Activated CD8-positive, alpha-beta memory T cell treated with anti-CD3 and anti-CD28 coated beads for 4 hours (primary cell): ENCODE measurements at places on chromosomes 16 and 17.

- DNase-seq: no peak
Measured at GRCh38 chr17:60314423-60314822, 77.5 kb downstream of the USP32 start.

GRCh38 chr17:77107506-77108433, 33.0 kb upstream of the SEC14L1 start:
- peak; percentile 62 for DNase-seq

DNA sequence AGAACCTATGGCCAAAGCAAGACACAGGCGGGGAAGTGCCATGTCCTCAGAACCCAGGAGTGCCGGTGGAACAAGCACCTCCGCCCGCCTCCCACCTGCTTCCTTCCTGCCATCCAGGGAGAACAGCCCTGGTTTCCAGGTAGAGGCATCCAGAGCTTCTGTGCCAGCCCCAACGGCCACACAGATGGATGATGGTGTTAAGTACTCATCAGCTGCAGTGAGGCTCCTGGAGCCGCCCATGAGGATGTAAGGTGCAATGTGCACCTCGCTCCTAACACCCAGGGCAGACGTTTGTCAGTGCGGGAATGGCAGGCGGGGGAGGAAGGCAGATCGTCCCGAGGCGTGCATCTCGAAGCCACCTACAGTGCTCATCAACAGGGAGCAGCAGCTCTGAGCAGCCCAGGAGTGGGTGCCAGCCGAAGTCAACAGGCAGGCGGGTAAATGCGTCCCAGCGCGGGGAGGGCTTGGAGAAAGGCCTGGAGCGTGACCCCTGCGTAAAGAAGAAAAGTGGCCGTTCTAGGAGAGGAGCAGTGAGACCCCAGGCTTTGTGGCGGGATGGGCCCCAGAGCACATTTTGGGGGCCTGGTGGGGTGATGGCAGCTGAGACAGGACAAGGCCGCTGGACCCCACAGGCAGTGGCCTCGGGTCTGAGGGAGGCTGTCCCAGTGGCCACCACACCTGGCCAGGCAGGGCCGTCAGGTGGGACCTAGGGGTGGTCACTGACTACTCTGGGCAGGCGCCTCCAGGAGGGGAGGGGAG, 46.1 kb upstream of the ACSF3 start:
- no peak for DNase-seq

DNA sequence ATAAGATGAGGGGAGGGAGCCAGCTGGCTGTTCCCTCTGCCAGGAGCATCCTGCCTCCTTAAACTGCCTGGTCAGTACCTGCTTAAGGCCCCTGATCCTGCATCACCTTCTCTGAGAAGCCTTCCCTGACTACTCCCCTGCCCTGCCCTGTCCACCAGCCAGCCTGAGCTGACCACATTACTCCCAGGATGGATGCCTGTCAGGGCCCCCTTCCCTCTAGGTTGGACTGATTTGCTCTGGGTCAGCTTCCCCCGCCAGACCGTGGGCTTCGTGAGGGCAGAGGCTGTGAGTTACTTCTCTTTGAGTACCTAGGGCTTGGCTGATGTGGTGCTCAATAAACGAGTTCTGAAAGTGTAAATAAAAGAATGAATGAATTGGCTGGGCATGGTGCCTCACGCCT, 63.3 kb downstream of the WSB1 start:
- no peak for DNase-seq
